ENCODE measurements at places on chromosomes 4 and X. TPM values are rescaled to one million over a fixed set of nuclear protein-coding genes. Genes with fewer than 3 reads are reported as not detected.

GPRASP1 gene
- 0.85 TPM for total RNA-seq

PPP2R3B gene
- 43.4 TPM for total RNA-seq

ELMOD2 gene
- 3.9 TPM for total RNA-seq

PALLD gene
- total RNA-seq, result 204 TPM

APLN gene
- total RNA-seq, result 2.2 TPM

NHS gene
- total RNA-seq, result 8.8 TPM

PHOX2B gene
- not detected for total RNA-seq

NAA11 gene
- total RNA-seq, result not detected

BTK gene
- total RNA-seq, result 0.64 TPM

MTNR1A gene
- total RNA-seq, result not detected

RGN gene
- 1.5 TPM for total RNA-seq

RNF175 gene
- not detected for total RNA-seq

ARX gene
- not detected for total RNA-seq

POF1B gene
- 0.21 TPM for total RNA-seq

RNF150 gene
- total RNA-seq, result 31.2 TPM

TEX11 gene
- not detected for total RNA-seq

POU4F2 gene
- total RNA-seq, result not detected

SAGE1 gene
- not detected for total RNA-seq

CXorf38 gene
- 11.9 TPM for total RNA-seq

EREG gene
- total RNA-seq, result not detected

TRAM1L1 gene
- 0.43 TPM for total RNA-seq

MAGEB17 gene
- total RNA-seq, result not detected

USP51 gene
- 9.0 TPM for total RNA-seq

PAGE4 gene
- total RNA-seq, result not detected

PRRG3 gene
- not detected for total RNA-seq

HPGD gene
- 4.2 TPM for total RNA-seq

CT45A2 gene
- not detected for total RNA-seq

ETNPPL gene
- total RNA-seq, result not detected

CYSLTR1 gene
- total RNA-seq, result 8.9 TPM

FAM236D gene
- total RNA-seq, result not detected

Measured in ascending aorta (tissue), 2 donors.